Fibroblast of villous mesenchyme (primary cell): ENCODE measurements at places on chromosomes 2 and 18. TPM values are rescaled to one million over a fixed set of nuclear protein-coding genes. Genes with fewer than 3 reads are reported as not detected.

- no peak for DNase-seq
These were observed 8.3 kb downstream of the ATG16L1 start for GRCh38 chr2:233259730-233260129.

DNA sequence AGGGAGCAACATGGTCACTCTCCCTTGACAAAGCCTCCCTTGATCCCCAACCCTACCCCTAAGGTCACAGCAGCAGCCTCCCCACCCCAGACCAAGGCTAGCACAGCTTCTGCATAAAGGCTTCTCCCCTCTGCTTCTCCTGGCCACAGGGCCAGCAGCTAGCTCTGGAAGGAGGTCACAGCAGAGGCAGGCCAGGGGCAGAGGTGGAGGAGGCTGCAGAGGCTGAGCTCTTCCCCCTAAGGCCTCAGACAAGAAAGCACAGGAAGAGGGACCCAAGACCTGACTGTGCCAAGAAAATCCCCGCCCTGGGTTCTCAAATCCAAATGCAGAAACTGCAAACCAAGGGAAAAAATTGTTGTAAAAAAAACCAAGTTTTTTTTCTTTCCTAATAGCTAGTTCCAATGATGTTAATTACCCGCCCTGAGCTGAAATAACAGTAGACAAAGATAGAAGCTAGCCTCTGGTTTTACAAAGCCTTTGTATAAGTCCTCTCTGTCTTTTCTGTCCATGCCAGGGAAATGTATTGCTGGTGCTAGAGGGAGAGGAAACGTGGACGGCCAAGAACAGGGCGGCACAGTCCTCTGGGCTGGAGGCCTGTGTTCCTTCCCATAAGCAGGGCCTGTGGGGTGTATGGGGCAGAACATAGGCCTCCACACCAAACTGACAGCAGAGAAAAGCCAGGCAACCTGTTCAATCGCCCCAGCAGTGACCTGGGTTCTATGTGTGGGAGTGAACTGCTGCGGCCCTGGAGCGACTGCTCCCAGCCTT, 79.5 kb downstream of the POLR1A start:
- no peak for DNase-seq

DNA sequence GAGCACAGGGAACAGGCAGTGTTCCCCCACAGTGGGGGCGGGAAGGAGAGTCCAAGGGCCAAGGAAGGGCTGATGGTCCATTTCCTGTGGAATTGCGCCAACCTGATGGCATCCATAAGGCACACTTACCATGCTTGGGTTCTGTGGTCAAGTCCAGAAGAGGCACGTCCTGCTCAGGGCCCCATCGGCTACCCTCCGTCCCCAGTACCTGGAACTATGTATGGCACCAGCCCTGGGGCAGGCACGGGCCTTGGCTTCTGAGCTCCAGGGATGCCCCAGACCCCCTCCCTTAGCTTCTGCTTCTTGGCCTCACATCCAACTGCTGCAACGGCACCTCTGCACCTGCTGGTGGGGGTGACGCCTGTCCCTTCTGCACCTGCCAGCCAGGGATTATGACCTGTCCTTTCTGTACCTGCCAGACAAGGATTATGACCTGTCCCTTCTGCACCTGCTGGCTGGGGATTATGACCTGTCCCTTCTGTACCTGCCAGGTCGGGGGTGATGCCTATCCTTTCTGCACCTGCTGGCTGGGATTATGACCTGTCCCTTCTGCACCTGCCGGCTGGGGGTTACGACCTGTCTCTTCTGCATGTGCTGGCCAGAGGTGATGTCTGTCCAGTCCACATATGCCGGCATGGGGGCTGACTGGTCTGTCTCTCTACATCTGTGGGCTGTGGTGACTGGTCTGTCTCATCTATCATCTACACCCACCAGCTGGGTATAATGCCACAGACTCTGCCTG, 45.4 kb upstream of the SNTG2 start:
- no peak for DNase-seq

DNA sequence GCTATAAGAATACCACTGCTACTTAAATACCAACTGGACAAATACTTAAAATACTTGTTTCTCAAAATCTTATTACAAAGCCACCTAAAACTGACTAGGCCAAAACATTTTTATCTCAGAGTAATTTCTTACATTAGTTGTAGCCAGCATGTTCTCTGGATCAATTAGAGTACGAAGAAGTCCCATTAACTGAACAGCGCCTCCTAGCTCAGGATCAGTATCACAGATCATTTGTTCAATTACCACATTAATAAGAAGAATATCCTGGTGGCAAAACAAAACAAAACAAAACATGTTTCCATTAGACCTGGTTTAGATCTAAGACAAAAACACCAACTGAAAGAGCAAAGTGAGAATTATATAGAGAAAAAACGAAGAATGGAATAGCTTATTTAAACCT, 36.0 kb downstream of the PPP4R3B start:
- no peak for DNase-seq

The SCN2A gene
- total RNA-seq: 2.3 and 11.7 TPM in 2 replicates
